ENCODE measurements at places on chromosomes 2 and 18.

GRCh38 chr2:38384338-38384737, 7.3 kb upstream of the ATL2 start:
- no peak for DNase-seq

- DNase-seq: no peak
Observed at GRCh38 chr2:149544692-149545091, 42.9 kb downstream of the MMADHC start.

- DNase-seq: no peak
Observed at GRCh38 chr2:73913414-73914054, 13.1 kb upstream of the DGUOK start.

- peak; percentile 92 for DNase-seq
Observed at GRCh38 chr2:241950413-241951315, 81.1 kb downstream of the RTP5 start.

- no peak for DNase-seq
Observed at GRCh38 chr2:65939687-65940086, 495.2 kb upstream of the MEIS1 start.

GRCh38 chr2:100581277-100581612, 18.5 kb downstream of the PDCL3 start:
- DNase-seq: no peak

DNA sequence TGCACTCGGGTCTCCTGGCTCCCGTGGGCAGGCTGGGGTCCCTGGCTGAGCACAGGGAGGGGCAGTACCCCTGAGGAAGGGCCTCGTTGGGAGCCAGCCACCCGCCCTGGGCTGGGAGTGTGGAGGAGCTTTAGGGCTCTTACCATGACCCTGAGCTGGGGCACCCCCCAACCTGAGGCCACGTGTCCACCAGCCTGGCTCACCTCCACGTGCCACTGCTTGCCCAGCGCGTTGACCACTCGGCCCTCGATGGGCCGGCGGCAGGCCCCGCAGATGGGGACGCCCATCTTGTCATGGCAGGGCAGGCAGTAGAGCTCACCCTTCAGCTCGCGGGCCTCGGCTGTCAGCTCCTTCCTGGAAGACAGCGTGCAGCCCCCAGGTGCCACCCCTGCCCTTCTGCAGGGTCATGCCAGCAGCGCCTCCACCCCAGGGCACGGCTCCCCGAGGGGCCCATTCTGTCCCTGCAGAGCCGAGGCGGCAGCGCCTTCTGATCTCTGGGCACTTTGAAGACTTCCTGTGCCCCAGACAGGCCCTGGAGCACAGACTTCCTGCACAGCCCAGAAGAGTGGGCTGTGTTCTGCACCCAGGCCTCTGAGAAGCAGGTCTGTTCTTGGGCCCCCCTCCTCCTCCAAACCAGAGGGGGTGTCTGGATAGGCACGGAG, 4.0 kb upstream of the GPR17 start:
- DNase-seq: no peak

GRCh38 chr18:10949655-10950054, 199.7 kb downstream of the PIEZO2 start:
- DNase-seq: no peak

- peak; percentile 29 for DNase-seq
Observed at GRCh38 chr2:99695944-99696253, 206.1 kb upstream of the REV1 start.

- no peak for DNase-seq
Observed at GRCh38 chr2:80311304-80311703, 6.8 kb upstream of the LRRTM1 start.

DNA sequence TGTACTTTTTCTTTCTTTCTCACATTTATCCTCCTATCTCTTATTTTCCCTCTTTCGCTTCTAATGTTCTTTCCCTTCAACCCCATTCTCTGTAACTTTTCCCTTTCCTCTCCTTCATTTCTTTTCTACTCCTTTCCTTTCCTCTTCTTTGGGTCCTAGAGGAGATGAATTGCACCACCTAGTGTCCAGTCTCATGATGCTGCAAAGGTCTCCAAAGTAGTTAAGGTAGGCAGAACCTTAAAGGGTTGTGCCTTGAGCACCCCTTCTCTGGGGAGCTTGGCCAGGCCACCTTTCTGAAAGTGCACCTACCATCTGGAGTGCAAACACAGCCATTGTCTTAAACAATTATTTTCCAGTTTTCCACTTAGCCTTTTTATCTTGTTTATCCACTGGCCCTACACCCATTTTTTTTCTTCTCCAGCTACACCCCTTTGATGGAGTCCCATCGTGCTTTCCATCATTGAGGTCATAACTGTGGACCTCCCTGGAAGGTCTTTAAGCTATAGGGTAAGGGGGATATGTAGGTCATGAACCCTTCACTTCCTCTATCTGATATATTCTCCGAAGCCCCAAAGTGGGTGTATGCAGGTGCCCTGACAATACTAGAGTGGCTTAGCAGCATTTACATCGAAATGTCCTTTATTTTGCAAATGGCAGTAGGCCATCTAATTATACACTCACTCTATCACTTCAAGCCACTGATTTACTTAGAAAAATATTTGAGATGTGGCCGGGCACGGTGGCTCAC, 155.9 kb downstream of the ESCO1 start:
- DNase-seq: peak; percentile 67

GRCh38 chr2:10759151-10759714, 37.8 kb downstream of the ATP6V1C2 start:
- DNase-seq: no peak

DNA sequence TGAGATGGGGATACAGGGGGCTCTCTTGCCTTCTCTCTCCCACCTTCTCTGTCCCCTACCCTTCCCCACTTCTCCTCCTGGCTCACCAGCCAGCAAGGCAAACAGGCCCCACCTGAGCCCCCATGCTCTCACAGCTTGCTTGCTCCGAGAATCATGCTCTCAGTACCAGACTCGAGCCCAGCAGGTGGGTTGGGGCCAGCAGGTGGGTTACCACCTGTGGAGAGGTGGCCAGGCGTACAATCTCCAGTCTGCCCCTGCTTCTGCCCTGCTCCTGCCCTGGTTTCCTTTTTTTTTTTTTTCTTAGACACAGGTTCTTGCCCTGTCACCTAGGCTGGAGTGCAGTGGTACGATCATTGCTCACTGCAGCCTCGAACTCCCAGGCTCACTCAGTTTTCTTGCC, 214.5 kb downstream of the SH3RF3 start:
- no peak for DNase-seq

- DNase-seq: no peak
Observed at GRCh38 chr2:118858485-118859156, 11.2 kb upstream of the EN1 start.

- no peak for DNase-seq
Observed at GRCh38 chr18:48036226-48036625, 105.8 kb upstream of the SMAD2 start.

GRCh38 chr18:9139400-9140039, 2.9 kb downstream of the ANKRD12 start:
- DNase-seq: no peak
